ENCODE measurements at places on chromosomes 11 and 22. TPM values are rescaled to one million over a fixed set of nuclear protein-coding genes. Genes with fewer than 3 reads are reported as not detected.

RAG2 gene
- not detected for total RNA-seq

PRG2 gene
- 1.0 TPM for total RNA-seq

MAPK1 gene
- 115 TPM for total RNA-seq

RFPL2 gene
- total RNA-seq: not detected

AQP11 gene
- 0.46 TPM for total RNA-seq

OR51L1 gene
- total RNA-seq: not detected

RIC3 gene
- total RNA-seq: 8.0 TPM

FAT3 gene
- total RNA-seq: not detected
